NB4 (cell line): ENCODE measurements at places on chromosomes 6 and 20.
A peak's percentile ranks its signal among the peaks of the same experiment; 100 is the strongest.

DNA sequence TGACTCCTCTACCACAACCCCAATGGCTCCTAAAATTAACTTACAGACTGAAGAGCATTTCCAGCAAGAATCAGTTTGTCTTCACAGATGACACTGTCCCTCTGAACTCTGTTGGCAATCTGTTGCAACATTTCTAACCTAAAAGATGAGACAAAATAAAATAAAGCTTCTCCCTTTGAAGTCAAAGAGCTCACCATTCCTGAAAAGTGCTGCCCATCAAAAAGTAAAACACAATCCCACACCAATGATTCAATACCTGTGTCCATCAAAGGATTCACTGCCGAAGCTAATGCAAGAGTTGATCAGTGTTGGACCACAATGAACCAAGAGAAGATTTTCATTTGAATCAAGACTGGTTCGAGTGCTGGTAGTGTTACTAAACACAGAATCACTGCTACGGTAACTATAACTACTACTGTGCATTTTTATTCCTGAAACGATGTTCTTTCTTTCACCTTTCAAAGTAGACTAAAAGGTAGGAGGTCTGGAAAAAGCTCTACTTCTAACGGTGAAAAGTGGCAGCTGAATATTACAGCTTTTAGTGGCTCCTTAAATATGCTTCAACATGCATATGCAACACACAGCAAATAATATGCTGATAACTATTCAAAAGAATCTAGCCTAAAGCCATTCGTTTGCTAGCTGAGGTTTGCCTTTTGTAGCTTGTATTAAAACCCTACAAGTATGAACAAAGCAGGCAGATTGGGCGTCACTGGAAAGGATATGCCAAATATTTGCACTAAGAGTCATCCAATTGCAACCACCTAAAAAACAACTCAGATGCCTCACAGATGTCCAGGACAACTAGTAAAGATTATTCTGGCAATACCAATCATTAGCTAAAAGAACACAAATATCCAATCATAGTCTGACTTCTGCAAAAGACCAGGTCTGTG lies at the start of gene DST:
TSS of gene DST (minus strand) at position 524 of the 896 bp plus-strand sequence.
- DNase-seq = no peak

GRCh38 chr20:36279776-36280175 lies 26.4 kb upstream of the DLGAP4 start:
- no peak for DNase-seq

DNA sequence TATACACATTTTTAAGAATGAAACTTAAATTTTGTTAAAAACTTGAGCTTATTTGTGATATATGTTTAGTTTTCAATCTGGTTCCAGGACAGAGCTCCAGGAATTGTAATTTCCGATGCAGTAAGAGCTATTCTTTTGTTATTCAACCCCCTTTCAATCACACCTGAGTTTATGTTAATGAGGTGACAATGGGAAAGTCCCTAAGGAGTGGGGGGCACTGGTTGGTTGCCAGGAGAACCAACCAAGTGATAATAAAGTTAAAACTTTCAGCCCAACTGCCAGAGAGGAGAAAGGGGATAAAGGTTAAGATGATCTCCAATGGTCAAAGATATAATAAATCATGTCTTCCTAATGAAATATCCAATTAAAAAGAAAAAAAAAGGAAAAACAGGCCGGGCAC lies 19.8 kb downstream of the MDN1 start:
- no peak for DNase-seq

GRCh38 chr6:47247227-47247797 lies 62.4 kb downstream of the TNFRSF21 start:
- peak; percentile 75 for DNase-seq

DNA sequence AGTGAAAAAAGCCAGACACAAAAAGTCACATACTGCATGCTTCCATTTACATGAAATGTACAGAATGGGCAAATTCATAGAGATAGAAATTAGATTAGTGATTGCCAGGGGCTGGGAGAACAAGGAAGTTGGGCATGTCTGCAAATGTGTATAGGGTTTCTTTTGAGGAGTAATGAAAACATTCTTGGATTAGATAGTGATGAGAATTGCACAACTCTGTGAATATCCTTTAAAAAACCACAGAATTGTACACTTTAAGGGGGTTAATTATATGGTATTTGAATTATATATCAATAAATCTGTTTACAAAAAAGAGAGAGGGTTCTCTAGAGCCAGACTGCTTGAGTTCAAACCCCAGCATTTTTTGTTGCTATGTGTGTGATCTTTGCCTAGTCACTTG lies 188.1 kb downstream of the CDC5L start:
- no peak for DNase-seq

- DNase-seq = no peak
These were observed 113.5 kb upstream of the GLP1R start for GRCh38 chr6:38935051-38935450.

GRCh38 chr6:126607289-126607688 lies 267.4 kb downstream of the CENPW start:
- DNase-seq = no peak

GRCh38 chr6:159914565-159914923 lies 23.8 kb downstream of the MAS1 start:
- DNase-seq = no peak

- DNase-seq = no peak
These were observed 333.6 kb upstream of the JARID2 start for GRCh38 chr6:14912226-14912625.

DNA sequence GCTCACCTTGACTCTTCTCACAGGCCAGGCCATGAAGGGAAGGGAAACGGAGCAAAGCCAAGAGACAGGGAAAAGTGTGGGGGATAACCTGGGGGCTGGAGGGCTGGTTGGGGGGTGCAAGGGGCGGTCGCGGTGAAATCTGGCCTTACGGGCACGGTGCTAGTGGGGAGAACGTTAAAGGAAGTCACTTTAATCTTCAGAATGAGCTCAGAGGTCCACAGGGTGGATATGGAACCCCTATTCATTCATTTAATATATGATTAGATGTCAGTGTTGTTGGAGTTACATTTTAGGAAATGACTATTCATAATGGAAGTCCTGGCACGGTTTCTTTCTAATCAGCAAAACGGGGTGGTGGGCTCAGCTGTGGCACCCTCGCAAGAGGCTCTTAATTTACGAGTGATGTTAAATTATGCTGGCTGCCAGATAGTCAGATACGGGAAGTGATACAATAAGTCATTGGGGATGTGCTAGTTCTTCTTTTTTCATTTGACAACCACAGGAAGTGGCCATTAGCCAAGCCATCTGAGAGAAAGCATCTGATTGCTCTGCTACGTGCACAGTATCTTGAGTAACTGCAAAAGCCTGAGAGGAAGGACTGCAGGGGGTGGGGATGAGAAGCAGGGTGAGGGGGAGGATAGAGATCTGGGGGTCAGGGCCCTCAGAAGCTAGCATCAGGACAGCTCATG lies 253.0 kb downstream of the QKI start:
- DNase-seq = peak; percentile 98

DNA sequence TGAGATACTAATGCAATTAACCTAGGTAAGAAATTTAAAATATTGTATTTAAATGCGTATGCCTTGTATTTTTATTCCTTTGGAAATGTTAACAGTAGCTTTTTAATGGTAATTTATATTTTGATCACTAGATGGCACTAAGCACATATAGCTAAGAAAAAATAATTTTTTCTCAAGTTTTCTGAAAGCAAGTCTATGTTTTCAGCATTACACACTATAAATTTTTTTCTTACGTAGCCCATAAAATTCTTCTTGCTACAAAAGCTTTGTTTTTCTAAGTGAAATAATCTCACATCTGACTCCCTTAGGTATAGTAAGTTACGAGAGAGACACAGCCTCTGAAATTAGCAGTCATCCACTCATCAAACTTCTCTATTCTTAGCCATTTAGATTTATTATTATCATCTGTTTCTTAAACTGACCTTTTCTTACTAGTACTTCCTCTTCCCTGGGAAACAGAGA lies 35.7 kb downstream of the TSPYL4 start:
- peak; percentile 30 for DNase-seq

DNA sequence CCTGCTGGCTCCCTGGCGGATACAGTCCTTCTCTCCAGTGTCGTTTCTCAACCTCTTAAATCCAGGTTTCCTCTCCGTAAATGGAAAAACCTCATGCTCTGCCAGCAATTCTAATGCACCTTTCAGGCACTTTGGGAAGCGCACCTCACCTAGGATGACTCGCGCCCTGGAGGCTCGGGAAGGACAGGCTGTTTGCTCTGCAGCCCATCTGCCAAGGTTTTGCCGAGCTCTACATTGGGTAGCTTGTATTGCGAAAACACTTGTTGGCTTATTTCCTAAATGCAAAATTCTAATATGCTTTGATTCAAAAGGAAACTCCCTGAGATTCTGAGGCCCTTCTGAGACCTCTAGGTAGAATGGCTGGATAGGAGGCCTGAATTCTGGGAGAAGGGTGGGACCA lies 102.6 kb upstream of the MLN start:
- DNase-seq = no peak

DNA sequence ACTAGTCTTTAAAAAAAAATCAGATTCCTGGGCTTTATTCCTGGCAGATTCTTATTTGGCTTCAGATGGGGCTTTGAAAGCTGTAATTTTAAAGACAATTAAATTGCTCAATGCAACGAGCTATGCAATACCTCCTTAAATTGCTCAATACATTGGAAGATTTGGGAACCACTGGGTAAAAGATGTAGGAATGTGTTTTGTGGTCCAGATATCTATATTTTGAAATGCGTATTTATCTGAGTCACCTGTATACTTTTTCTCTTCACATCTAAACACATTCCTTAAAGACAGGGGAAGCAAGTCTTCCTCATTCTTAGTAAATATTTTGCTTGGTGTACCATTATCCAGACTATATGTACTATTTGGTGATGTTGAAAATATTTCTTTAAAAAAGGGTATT lies 29.6 kb upstream of the MAP7 start:
- no peak for DNase-seq

GRCh38 chr6:138590796-138591709 lies 91.8 kb upstream of the NHSL1 start:
- peak; percentile 77 for DNase-seq

DNA sequence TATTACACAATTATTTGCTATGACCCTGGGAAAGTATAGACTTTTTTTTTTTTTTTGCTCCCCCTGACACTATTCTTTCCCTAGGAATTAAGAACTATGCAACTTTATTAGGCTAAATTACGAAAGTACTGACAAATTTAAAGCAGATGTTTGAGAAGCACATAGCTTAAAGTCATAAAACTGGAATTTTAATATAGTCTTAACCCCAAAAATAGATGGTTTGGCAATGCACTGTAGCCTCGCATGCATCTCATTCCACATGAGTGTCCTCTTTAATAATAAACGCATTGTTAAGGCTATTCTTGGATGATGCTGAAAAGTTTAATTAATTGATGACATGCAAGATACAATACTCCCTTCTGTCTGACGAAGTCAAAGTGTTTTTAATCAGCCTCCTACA lies 49.3 kb downstream of the TBC1D7 start:
- DNase-seq = no peak

- no peak for DNase-seq
These were observed 27.6 kb downstream of the SYNJ2 start for GRCh38 chr6:158009114-158009891.
